Subcutaneous adipose tissue (tissue), 4 donors: ENCODE measurements at places on chromosomes 5 and 9. TPM values are rescaled to one million over a fixed set of nuclear protein-coding genes. Genes with fewer than 3 reads are reported as not detected.

PLEKHG4B gene
- total RNA-seq, result not detected

DEPDC1B gene
- 0.75 TPM for total RNA-seq

SOWAHA gene
- total RNA-seq, result 0.75 TPM

N4BP3 gene
- 0.65 TPM for total RNA-seq

PCDHB6 gene
- 0.94 TPM for total RNA-seq

SPAG8 gene
- total RNA-seq, result 1.8 TPM

GDA gene
- not detected for total RNA-seq

ARHGEF39 gene
- not detected for total RNA-seq

IL3 gene
- total RNA-seq, result not detected

SGCD gene
- total RNA-seq, result 5.1 TPM

GFI1B gene
- total RNA-seq, result not detected

PCDHA9 gene
- total RNA-seq, result not detected

ADGRD2 gene
- not detected for total RNA-seq

LIX1 gene
- total RNA-seq, result not detected

ALAD gene
- total RNA-seq, result 16.8 TPM

CERCAM gene
- total RNA-seq, result 8.3 TPM

TAF1L gene
- not detected for total RNA-seq

F12 gene
- total RNA-seq, result 0.98 TPM

DOCK8 gene
- total RNA-seq, result 46.0 TPM

EXD3 gene
- 12.3 TPM for total RNA-seq

RNF183 gene
- not detected for total RNA-seq

ALDH1A1 gene
- total RNA-seq, result 112 TPM

LCN1 gene
- total RNA-seq, result not detected

RXRA gene
- 141 TPM for total RNA-seq

NAIP gene
- total RNA-seq, result 41.6 TPM

SCGB3A2 gene
- not detected for total RNA-seq

PCSK1 gene
- total RNA-seq, result 0.57 TPM

SIT1 gene
- total RNA-seq, result 6.6 TPM

SV2C gene
- under 0.01 TPM for total RNA-seq

CWC27 gene
- total RNA-seq, result 17.8 TPM

C9 gene
- 1.3 TPM for total RNA-seq

AFAP1L1 gene
- total RNA-seq, result 53.2 TPM

PCDHB13 gene
- total RNA-seq, result 3.1 TPM

KIF12 gene
- total RNA-seq, result not detected

TNFSF15 gene
- total RNA-seq, result not detected

IRX4 gene
- total RNA-seq, result not detected

SLC1A3 gene
- 95.6 TPM for total RNA-seq

CYSRT1 gene
- not detected for total RNA-seq

BTNL3 gene
- total RNA-seq, result not detected

FBLL1 gene
- total RNA-seq, result not detected

SLCO6A1 gene
- total RNA-seq, result not detected

ZSWIM6 gene
- total RNA-seq, result 15.3 TPM

IRX1 gene
- total RNA-seq, result 9.4 TPM

KDM4C gene
- total RNA-seq, result 35.4 TPM

KCNN2 gene
- 0.17 TPM for total RNA-seq

INSL4 gene
- total RNA-seq, result not detected

PAEP gene
- not detected for total RNA-seq

PCDHGB1 gene
- 2.3 TPM for total RNA-seq

HTR1A gene
- total RNA-seq, result not detected

PLAC8L1 gene
- total RNA-seq, result not detected

PFN3 gene
- total RNA-seq, result not detected

MYOT gene
- total RNA-seq, result 6.2 TPM

ST8SIA4 gene
- 10.4 TPM for total RNA-seq

SNX30 gene
- 25.3 TPM for total RNA-seq

WWC1 gene
- 5.1 TPM for total RNA-seq

SPATA31A3 gene
- total RNA-seq, result not detected

PHF24 gene
- 1.3 TPM for total RNA-seq
